ENCODE measurements at places on chromosomes 16 and 17.
A peak's percentile ranks its signal among the peaks of the same experiment; 100 is the strongest.

DNA sequence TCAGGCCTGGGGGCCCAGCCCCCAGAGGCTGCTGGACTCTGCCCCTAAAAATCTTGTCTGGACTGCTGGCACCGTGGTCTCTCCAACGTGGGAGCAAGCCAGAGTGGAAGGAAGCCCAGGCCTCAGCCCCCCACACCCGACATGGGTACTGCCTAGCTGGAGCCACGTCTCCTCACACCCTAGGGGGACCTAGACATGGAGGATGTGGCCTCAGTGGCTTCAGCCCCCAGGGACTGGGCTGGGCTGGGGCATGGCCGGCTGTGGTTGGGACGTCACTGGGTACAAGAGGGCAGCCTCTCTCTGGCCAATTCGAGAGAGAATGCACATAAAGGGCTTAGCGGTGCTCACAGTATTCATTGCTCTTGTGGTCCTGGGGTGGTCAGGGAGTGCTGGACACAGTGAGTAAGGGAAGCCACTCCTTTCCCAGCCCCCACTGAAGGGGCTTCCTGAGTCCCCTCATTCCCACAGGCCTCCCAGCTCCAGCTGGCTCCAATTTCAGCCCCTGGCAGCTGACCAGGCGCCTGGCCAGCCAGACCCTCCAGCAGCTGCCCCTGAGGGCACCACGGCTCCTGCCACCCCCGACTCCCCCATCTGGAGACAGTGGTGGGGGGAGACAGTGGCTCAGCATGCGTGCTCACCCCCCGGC, 1.1 kb downstream of the CDH15 start:
- peaks cover 96% of the 10 kb centered on the region for H3K4me1 ChIP-seq
- H3K36me3 ChIP-seq: no peaks in the 10 kb centered on the region
- no peak for DNase-seq
- H3K4me3 ChIP-seq: no peak overlapping the region
- no peak overlapping the region for H3K27ac ChIP-seq

- no peak for DNase-seq
- H3K27me3 ChIP-seq: no peaks in the 10 kb centered on the region
- peaks cover 3% of the 10 kb centered on the region for H3K36me3 ChIP-seq
- H3K4me1 ChIP-seq: peaks cover 5% of the 10 kb centered on the region
Measured at GRCh38 chr17:77345260-77345910, 204.6 kb downstream of the SEC14L1 start.

GRCh38 chr16:21284414-21284813, 6.3 kb upstream of the CRYM start:
- no peaks in the 10 kb centered on the region for H3K27me3 ChIP-seq
- no peak overlapping the region for H3K27ac ChIP-seq

DNA sequence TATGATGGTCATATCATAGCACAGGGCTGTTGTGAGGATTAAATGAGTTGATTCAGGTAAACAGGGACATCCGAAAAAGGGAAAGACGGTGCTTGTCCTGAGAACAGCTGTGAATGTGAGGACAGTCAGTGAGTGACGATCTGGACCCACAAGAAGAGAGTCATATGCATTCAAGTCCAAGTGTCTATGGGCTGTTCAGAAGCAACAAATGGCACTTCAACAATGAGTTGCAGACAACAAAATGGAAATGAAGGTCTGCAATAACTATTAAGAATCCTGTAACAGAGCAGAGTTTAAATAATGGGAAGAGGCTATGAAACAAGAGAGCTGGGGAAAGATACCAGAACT, 100.3 kb downstream of the ADCY9 start:
- H3K27me3 ChIP-seq: peaks cover 19% of the 10 kb centered on the region
- H3K36me3 ChIP-seq: no peaks in the 10 kb centered on the region
- H3K4me3 ChIP-seq: no peak overlapping the region
- H3K4me1 ChIP-seq: peaks cover 4% of the 10 kb centered on the region
- no peak for DNase-seq

DNA sequence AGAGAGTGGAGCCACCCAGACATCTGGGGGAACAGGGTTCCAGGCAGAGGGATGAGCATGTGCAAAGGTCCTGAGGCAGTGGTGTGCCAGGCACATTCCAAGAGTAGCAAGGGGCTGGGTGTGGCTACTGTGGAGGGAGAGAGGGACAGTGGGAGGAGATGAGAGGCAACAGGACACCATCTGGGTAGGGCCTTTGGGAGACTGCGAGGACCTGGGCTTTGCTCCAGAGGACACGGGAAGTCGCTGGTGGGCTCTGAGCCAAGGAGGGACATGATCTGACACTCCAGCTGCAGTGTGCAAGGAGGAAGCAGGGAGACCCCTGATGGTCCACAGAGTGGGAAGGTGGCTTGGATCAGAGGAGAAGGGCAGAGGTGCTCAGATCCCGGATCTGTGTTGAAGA, 56.7 kb upstream of the MED9 start:
- H3K4me3 ChIP-seq: no peak overlapping the region
- DNase-seq: no peak
- no peaks in the 10 kb centered on the region for H3K27me3 ChIP-seq
- peaks cover 14% of the 10 kb centered on the region for H3K4me1 ChIP-seq
- no peaks in the 10 kb centered on the region for H3K36me3 ChIP-seq

- H3K4me1 ChIP-seq: no peaks in the 10 kb centered on the region
- no peak for DNase-seq
- H3K4me3 ChIP-seq: no peak overlapping the region
- no peak overlapping the region for H3K27ac ChIP-seq
- H3K27me3 ChIP-seq: peaks cover 4% of the 10 kb centered on the region
Measured at GRCh38 chr17:55427587-55427882, 5.9 kb upstream of the MMD start.

- no peak overlapping the region for H3K27ac ChIP-seq
- H3K4me1 ChIP-seq: peaks cover 18% of the 10 kb centered on the region
- no peaks in the 10 kb centered on the region for H3K27me3 ChIP-seq
- H3K4me3 ChIP-seq: no peak overlapping the region
Measured at GRCh38 chr17:63479495-63480184, 2.8 kb downstream of the ACE start.

GRCh38 chr17:28749516-28750177, 5.8 kb downstream of the TRAF4 start:
- H3K27me3 ChIP-seq: no peaks in the 10 kb centered on the region
- H3K4me3 ChIP-seq: no peak overlapping the region
- DNase-seq: no peak
- H3K4me1 ChIP-seq: peaks cover 20% of the 10 kb centered on the region
- H3K27ac ChIP-seq: no peak overlapping the region

DNA sequence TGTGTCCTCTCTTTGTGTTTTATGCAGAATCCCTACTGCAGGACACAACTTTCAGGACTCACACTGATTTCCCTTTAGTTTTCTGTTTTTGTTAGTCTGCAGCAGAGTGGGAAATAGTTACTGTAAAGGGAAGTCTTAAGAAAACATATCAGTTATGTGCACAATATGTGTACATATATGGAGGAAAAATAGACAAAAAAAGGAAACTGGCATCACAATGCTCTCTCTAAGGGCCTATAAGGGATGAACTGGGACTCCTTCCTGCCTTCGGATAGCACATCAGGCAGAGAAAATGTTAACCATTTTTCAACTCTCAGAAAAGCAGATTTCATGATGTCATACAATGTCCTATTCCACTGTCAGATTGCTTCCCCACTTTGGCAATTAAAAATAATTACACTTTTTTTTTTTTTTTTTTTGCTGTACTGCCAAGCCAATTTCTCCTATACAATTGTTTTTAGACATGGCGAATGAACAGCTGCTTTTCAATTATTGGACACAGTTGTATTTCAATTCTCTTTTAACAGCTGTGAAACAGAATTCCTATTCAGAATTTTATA, 112.5 kb upstream of the KCNJ16 start:
- H3K36me3 ChIP-seq: no peaks in the 10 kb centered on the region
- H3K27me3 ChIP-seq: no peaks in the 10 kb centered on the region
- H3K4me1 ChIP-seq: no peaks in the 10 kb centered on the region
- no peak overlapping the region for H3K27ac ChIP-seq

DNA sequence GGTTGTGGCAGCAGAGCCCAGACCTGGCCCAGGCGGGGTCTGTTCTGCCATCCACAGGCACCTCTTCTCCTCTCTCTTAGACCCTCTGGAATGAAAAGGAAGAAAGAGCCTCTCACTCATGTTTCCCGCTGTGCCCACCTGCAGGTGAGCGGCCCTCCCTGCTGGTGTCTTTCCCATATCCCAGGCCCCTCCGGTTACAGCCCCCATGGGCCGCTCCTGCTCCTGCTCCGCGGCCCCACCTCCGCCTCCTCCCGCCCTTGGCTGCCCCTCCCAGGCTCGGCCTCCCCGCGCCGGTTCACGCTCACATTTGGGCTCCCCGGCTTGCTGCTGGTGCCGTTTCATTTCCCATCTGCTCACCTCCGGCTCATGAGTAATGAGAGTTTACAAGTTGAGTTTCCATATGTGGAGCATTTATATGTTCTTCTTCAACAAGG, 98.7 kb upstream of the SDK2 start:
- no peak for DNase-seq
- no peaks in the 10 kb centered on the region for H3K4me1 ChIP-seq
- no peaks in the 10 kb centered on the region for H3K36me3 ChIP-seq
- no peak overlapping the region for H3K4me3 ChIP-seq
- no peak overlapping the region for H3K27ac ChIP-seq

DNA sequence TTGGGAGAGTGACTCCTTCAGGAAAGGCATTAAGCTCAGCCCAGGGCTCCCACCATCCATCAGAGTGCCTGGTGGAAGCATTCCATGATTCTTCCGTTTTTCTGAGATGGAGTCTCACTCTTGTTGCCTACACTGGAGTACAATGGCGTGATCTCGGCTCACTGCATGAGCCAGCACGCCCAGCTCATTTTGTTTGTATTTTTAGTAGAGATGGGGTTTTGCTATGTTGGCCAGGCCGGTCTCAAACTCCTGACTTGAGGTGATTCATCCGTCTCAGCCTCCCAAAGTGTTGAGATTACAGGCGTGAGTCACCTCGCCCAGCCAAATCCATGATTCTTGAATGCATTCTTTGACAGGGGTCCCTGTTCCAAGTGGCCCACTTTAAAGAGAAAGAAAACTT, 23.1 kb downstream of the MIS12 start:
- H3K4me1 ChIP-seq: peaks cover 7% of the 10 kb centered on the region
- H3K27ac ChIP-seq: no peak overlapping the region
- peaks cover 19% of the 10 kb centered on the region for H3K36me3 ChIP-seq
- H3K27me3 ChIP-seq: no peaks in the 10 kb centered on the region
- no peak for DNase-seq

GRCh38 chr17:60745544-60745943, 67.9 kb downstream of the BCAS3 start:
- no peak overlapping the region for H3K27ac ChIP-seq
- no peaks in the 10 kb centered on the region for H3K36me3 ChIP-seq
- H3K27me3 ChIP-seq: 0 out of 3 replicates have a peak, but pooled peaks cover 2% of the 10 kb centered on the region
- no peak for DNase-seq

- no peaks in the 10 kb centered on the region for H3K36me3 ChIP-seq
- no peak for DNase-seq
- no peaks in the 10 kb centered on the region for H3K27me3 ChIP-seq
- no peak overlapping the region for H3K27ac ChIP-seq
Measured at GRCh38 chr16:55699616-55700015, 43.8 kb downstream of the SLC6A2 start.

DNA sequence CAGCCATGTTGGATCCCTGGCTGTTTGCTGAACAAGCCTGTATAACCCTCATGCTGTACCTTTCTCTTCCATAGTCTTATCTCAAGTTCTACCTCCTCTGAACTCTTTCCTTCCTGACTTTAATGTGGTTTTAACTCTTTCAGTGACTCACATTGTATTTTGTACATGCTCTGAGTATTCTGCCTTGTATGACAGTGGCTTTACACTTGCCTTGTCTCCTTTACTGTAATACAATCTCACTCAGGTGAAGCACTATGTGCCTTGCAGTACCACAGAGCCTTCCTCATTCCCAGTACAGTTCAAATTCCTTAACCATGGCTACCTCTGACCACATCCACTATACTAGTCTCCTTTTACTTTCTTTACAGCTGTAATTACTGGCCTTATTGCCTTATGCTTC, 14.1 kb downstream of the PSMD11 start:
- H3K4me3 ChIP-seq: no peak overlapping the region
- H3K27ac ChIP-seq: no peak overlapping the region
- H3K27me3 ChIP-seq: no peaks in the 10 kb centered on the region
- no peak for DNase-seq
- H3K36me3 ChIP-seq: peaks cover 89% of the 10 kb centered on the region

- H3K27me3 ChIP-seq: no peaks in the 10 kb centered on the region
- H3K27ac ChIP-seq: no peak overlapping the region
- H3K4me1 ChIP-seq: no peaks in the 10 kb centered on the region
- DNase-seq: no peak
- H3K4me3 ChIP-seq: no peak overlapping the region
- no peaks in the 10 kb centered on the region for H3K36me3 ChIP-seq
Measured at GRCh38 chr17:2893422-2893914, 97.2 kb downstream of the RAP1GAP2 start.

DNA sequence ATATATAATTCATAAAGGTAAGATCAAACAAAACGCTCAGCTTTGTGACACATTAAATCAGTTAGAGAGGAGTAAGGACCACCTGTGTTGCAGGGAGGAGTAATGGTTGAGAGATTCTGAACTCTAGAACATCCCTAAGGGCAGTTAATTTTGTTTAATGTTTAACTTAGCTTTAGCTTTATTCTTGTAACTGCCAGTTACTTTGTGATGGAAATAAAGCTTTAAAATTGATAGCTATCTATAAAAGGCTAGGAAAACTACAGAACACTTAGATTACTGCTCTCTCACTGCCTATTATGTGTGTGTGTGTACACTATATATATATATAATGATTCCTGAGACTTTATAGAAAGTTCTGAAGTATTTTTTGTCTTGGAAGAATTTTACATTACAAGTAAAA, 37.8 kb downstream of the PTRH2 start:
- H3K4me1 ChIP-seq: no peaks in the 10 kb centered on the region
- DNase-seq: no peak
- H3K4me3 ChIP-seq: no peak overlapping the region
- no peaks in the 10 kb centered on the region for H3K27me3 ChIP-seq
- peaks cover 96% of the 10 kb centered on the region for H3K36me3 ChIP-seq
- no peak overlapping the region for H3K27ac ChIP-seq

DNA sequence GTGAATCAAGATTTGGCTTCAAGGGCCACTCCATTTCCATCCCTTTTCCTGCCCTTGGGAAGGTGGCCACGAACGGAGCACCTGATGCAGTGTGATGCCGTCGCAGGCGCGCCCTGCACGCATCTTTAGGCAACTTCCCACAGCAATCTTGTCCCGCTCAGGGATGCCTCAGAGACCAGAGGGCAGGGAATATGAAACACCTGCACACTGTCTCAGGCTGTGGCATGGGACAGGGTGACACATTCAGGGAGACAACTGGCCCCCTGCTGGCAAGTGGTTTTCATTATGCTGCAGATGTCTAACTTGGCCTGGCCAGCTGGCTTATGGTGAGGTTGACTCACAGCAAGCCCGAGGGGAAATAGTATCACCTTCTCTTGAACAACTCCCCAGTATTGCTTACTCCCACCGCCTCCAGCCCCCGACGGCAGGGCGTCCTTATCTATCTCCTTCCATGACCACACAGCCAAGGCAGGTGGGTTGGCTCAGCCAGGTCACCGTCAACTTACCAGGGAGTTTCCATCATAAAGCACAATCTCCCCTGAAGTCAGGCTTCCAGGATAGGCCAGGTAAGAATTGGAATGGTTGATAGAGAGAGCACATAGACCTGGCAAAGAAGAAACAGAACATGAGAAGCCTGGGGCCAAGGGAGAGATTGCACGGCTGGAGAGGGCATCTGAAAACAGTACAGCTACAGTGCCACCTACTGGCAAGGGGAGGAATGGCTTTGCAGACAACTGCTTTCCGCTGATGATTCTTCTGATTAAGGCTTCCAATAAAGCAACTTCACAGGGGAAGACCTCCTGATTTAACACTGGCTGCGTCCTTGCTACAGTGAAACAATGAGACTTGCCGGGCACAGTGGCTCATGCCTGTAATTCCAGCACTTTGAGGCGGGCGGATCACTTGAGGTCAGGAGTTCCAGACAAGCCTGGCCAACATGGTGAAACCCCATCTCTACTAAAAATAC, 21.1 kb downstream of the WIPI1 start:
- no peak overlapping the region for H3K27ac ChIP-seq
- peak; percentile 87 for DNase-seq
- H3K4me1 ChIP-seq: peaks cover 17% of the 10 kb centered on the region
